NCI-H1436 treated with DMSO at 0.1 percent for 48 hours (cell line): ENCODE measurements at places on chromosomes 11 and 22.

GRCh38 chr22:46738647-46739093 is 618 bp upstream of the CERK start:
- DNase-seq = no peak

GRCh38 chr22:33920927-33921524 is 750 bp upstream of the LARGE1 start:
- DNase-seq = peak; percentile 82

GRCh38 chr22:20573833-20574615 is 66.6 kb downstream of the MED15 start:
- no peak for DNase-seq

DNA sequence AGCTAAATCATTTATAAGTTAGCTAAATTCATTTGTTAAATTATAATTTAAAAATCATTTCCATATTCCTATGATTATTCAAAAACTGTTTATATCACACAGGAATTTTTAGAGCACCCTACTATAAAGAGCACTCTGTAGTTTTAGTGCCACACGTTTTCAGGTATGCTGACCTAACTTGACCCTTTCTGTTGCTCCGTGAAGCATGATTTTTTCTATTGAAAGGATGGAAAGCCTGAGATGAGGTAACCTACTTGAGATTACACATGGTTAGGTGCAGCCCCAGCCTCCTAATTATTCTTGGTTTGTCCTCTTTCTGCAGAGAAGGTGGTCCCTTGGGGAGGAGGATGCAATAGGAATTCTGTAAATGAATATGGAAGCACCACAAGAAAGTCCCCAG is 72.6 kb downstream of the PPFIBP2 start:
- DNase-seq = no peak

GRCh38 chr11:30919389-30920152 is 333.4 kb upstream of the MPPED2 start:
- no peak for DNase-seq

DNA sequence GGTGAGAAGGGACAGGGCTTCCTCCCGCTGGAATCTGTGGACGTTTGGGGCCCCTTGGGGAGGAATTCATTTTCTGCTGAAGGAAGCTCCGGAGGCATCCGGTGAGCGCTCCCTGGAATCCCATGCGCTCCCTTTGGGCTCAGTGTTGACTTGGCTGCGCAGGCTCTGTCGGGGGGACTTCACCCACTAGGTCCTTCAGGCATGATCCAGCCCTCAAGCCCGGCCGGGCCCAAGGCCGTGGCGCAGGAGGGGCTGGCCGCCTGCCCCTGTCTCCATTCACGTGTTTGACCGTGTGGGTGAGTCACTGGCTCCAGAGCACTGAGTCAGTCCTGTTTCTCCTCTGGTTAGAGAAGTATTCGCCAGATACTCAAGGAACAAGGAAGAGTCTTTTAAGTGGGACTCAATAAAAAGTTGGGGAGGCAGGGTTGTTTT is 1.4 kb downstream of the CTTN start:
- DNase-seq = no peak

GRCh38 chr11:94845622-94846021 is 77.5 kb downstream of the AMOTL1 start:
- DNase-seq = no peak

GRCh38 chr22:22161924-22162851 is 82.4 kb upstream of the VPREB1 start:
- no peak for DNase-seq

GRCh38 chr11:61901397-61901796 is 10.1 kb upstream of the FADS3 start:
- no peak for DNase-seq

- DNase-seq = no peak
Measured at GRCh38 chr11:65563601-65564000, 5.4 kb upstream of the LTBP3 start.

GRCh38 chr11:74417379-74417804 is 19.2 kb upstream of the PGM2L1 start:
- DNase-seq = no peak

DNA sequence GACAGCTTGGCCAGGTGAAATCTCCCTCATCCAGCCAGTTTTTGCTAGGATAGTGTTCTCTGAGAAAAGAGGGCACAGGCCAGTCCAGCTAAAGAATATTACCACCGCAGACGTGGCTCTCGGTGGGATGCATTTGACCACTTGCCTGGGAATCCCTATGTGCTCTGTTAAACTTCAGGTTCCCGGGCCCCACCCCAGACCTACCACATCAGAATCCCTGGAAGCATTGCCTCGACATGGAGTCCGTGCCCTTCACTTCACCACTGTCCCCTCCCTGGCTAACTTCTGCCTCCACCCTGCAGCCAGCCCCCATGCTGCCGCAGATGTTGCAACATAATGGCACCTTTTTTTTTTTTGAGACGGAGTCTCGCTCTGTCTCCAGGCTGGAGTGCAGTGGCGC is 56.9 kb upstream of the EMID1 start:
- no peak for DNase-seq

DNA sequence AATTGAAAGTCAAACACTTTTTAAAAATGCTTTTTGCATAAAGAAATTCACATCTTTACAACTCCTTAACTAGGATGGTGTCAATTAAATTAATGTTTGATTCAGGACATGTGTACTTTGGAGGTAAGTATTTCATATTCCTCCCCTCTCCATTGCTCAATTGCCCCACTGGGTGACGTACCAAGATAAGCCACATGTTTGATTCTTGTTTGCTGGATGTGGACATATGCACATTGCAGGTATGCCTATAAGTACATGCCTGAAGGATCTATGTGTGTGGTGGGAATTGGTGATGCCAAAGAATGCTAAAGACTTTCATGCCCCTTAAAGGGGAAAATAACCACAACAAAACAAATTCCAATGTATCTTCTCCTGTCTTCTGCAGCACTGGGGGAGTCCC is 5.8 kb downstream of the CD44 start:
- no peak for DNase-seq

DNA sequence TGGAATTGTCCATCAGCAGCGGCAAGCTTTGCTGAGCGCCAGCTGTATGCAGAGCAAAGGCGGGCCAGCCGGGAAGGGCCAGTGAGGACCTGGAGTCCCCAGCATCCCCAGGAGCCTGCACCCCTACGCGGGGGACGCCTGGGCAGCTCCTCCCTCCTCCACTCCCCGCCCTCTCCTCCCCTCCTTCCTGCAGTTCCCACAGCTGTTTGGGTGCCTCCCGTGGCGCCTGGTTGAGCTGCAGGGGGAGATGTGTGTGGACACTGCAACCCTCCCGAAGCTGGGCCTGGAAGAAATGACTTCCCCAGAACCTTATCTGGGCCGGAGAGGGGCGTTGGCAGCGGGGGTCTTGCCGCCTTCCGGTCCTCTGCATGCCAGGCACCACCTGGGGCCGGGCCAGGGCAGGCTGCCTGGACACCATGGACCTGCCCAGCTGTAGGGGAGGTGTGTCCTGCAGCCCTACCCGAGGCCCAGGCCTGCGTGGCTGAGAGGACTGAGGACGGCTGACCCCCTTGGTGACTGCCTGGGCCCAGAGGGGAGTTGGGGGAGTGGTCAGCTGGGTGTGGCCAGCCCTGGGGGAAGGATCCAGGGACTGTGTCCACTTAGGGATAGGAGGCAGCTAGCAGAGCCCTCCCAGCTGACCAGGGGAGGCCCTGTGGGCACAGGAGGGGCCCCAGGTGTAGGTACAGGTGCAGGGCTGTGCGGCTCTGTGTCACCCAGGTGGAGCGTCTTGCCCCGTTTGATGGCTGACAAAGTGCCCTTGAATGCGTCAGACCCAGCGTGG is 16.8 kb upstream of the MUC6 start:
- DNase-seq = no peak
